ENCODE measurements at places on chromosomes 2 and 18. TPM values are rescaled to one million over a fixed set of nuclear protein-coding genes. Genes with fewer than 3 reads are reported as not detected.

The SERPINB2 gene
- 0.28 TPM for total RNA-seq

The CD207 gene
- total RNA-seq, result 0.06 TPM

The IL1RL2 gene
- 0.28 TPM for total RNA-seq

The CCDC85A gene
- total RNA-seq, result 12.1 TPM

The IL36G gene
- total RNA-seq, result 0.28 TPM

The PRKAG3 gene
- 0.06 TPM for total RNA-seq

The SNED1 gene
- 93.7 TPM for total RNA-seq

The REG1A gene
- total RNA-seq, result not detected

The SESTD1 gene
- total RNA-seq, result 58.6 TPM

All from spinal cord (tissue), 10 donors.